ENCODE measurements at places on chromosomes 4 and X. TPM values are rescaled to one million over a fixed set of nuclear protein-coding genes. Genes with fewer than 3 reads are reported as not detected.

The UFSP2 gene
- total RNA-seq = 14.6 TPM

The MTM1 gene
- total RNA-seq = 21.8 TPM

The SUPT20HL2 gene
- not detected for total RNA-seq

The FAM53A gene
- 2.2 TPM for total RNA-seq

The PRDM8 gene
- 4.8 TPM for total RNA-seq

The FAT4 gene
- total RNA-seq = 0.52 TPM

The PASD1 gene
- not detected for total RNA-seq

The MSANTD1 gene
- total RNA-seq = 0.63 TPM

The COPS4 gene
- 93.3 TPM for total RNA-seq

The ARHGAP4 gene
- 199 TPM for total RNA-seq

The GPR82 gene
- total RNA-seq = under 0.01 TPM

The HS3ST1 gene
- total RNA-seq = 0.10 TPM

The CAPN6 gene
- total RNA-seq = not detected

The MGAT4D gene
- total RNA-seq = under 0.01 TPM

The TRO gene
- total RNA-seq = 0.73 TPM

The SPP1 gene
- 0.10 TPM for total RNA-seq

The FAAH2 gene
- total RNA-seq = 7.9 TPM

The ATP8A1 gene
- total RNA-seq = 157 TPM

The NAP1L3 gene
- total RNA-seq = 7.7 TPM

The UGT2B15 gene
- not detected for total RNA-seq

The TSPYL2 gene
- total RNA-seq = 93.8 TPM

Data from mononuclear cell (primary cell).